NCI-H1092 (cell line): ENCODE measurements at places on chromosomes 2 and 18.
A peak's percentile ranks its signal among the peaks of the same experiment; 100 is the strongest.

GRCh38 chr18:9091066-9091476, 11.4 kb upstream of the NDUFV2 start:
- no peak for DNase-seq

- DNase-seq = no peak
Measured at GRCh38 chr2:230865766-230866755, 1.3 kb downstream of the ITM2C start.

GRCh38 chr2:60000686-60001085, 552.8 kb downstream of the BCL11A start:
- DNase-seq = no peak

DNA sequence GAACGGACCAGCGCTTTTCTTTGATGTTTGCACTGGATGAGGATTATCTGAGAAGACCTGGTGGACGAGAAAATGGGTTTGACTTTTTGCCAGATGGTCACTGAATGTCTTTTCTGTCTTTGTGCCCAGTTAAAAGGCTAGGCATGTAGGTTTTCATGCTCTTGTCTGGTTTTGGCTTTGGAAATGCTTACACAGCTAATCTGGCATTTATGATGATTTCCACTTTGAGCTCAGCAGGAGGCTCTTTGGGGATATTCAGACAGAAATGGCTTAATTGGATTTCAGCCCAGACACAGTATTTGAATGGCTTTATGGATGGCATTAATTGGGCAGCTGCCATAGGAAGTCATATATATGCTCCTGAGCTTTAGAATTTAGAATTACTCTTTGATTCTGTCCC, 59.6 kb downstream of the NCK2 start:
- peak; percentile 95 for DNase-seq

- no peak for DNase-seq
Measured at GRCh38 chr2:191304939-191305875, 60.0 kb downstream of the MYO1B start.

GRCh38 chr2:48424866-48425265, 105.1 kb upstream of the STON1 start:
- no peak for DNase-seq

- no peak for DNase-seq
Measured at GRCh38 chr2:164839914-164840457, 1.6 kb downstream of the COBLL1 start.

- no peak for DNase-seq
Measured at GRCh38 chr2:64414736-64415435, 39.1 kb upstream of the LGALSL start.

DNA sequence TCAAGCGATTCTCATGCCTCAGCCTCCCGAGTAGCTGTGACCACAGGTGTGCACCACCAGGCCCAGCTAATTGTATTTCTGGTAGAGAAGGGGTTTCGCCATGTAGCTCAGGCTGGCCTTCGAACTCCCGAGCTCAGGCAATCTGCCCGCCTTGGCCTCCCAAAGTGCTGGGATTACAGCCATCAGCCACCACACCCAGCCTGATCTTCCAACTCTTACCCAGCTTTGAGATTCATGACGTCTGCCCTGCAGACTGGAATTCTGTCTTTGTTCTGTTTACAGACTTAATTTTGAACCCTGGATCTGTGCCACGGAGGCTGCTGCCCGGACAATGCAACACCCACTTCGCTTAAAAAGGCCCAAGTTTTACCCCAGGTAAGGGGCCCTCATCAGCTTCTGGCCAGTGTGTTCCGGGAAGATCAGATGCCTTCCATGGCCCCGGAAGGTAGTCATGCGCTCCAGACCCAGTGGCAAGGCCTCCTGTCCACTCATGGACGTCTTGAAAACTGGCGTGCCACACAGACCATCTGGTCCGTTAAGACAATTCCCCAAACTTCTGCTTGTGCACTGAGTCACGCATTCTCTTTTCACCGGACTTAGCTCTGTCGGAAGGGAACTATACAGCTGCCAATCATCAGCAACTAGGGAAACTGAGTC, 5.5 kb downstream of the PXDN start:
- no peak for DNase-seq

DNA sequence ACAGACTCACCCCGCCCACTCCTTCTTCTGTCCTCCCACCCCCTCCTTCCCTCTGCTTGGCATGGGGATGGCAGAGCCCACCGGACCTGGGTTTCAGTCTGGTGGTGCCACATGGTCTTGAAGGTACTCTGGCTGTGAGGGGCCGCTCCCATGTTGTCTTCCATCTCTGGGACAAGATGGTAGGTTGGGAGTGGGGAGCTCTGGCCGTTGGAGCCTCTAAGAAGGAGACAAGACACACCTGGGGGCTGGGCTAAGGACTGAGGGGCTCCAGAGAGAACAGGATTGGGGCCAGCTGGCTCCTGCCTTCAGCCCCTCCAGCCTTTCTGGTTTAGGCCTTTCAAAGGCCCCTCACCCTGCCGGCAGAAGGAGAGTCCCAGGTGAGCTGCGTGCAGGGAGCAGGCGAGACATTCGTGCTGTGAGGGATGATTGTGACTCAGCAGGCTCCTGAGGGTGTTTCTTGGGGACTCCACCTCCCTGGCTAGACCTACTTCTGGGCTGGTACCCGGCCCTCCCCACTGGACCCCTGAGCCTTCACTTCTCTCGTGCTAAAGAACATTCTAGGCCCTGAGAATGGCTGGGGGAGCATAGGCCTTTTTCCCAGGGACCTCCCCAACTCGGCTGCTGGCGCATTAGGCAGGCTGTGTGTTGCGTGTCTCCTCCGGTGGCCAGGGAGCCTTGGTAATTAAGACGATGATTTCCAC, 128.2 kb upstream of the HAAO start:
- no peak for DNase-seq

- no peak for DNase-seq
Measured at GRCh38 chr2:177628831-177629230, 236.3 kb downstream of the AGPS start.

GRCh38 chr2:33573657-33574056, 25.4 kb downstream of the FAM98A start:
- no peak for DNase-seq

GRCh38 chr2:213281156-213281555, 3.1 kb upstream of the SPAG16 start:
- no peak for DNase-seq

GRCh38 chr2:187011206-187011832, 162.3 kb upstream of the ZSWIM2 start:
- no peak for DNase-seq

DNA sequence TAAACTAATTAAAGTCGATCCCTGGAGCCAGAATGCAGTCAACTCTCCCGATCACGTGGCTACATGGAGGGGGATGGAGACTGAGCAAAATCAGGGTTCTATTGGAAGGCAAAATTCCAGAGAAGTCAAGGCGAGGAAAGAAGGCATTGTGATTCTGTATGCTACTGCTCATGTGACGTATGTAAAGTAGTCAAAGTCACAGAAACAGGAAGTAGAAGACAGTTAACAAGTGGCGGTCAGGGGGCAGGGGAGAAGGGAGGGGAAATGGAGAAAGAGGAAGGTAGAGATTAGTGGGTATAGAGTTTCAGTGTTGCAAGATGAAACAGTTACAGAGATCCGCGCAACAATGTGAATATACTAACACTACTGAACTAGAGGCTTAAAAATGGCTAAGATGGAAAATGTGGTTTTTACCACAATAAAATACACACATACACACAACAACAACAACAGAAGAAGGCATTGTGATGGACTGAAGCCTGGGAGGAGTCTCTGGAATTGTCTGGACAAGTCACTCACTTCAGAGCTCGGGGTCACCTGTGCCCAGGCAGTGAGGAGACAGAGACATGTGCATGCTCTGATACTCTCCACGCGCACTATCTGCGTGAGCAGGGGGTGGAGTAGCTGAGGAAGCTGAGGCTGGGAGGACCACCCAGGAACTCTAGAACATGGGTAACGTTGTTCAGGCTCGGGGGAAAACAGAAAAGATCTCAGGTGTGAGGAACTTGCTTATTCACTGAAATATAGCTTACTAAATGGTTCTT, 89.9 kb upstream of the CDCA7 start:
- no peak for DNase-seq

- DNase-seq = no peak
Measured at GRCh38 chr2:204933735-204934374, 388.6 kb downstream of the PARD3B start.

DNA sequence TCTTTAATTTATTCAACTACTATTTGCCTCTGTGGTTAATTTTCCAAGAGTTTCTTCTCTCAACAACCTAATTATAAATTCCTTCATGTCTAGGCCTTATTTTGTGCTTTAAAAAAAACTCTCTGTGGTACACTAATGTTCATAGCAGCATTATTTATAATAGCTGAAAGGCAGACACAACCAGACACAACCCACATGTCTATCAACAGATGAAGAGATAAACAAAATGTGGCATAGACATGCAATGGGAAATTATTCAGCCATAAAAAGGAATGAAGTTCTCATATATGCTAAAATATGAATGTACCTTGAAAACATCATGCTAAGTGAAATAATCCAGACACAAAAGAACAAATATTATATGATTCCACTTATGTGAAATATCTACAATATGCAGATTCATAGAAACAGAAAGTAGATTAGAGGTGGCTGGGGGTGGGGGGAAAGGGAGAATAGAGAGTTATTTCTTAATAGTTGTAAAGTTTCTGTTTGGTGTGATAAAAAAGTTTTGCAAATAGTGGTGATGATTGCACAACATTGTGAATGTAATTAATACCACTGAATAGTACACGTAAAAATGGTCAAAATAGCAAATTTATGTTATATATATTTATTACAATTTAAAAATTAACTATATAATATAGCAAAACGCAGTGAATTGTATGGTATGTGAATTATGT, 28.1 kb upstream of the RASGRP3 start:
- no peak for DNase-seq

GRCh38 chr18:44937960-44938719, 257.5 kb downstream of the SETBP1 start:
- peak; percentile 87 for DNase-seq

DNA sequence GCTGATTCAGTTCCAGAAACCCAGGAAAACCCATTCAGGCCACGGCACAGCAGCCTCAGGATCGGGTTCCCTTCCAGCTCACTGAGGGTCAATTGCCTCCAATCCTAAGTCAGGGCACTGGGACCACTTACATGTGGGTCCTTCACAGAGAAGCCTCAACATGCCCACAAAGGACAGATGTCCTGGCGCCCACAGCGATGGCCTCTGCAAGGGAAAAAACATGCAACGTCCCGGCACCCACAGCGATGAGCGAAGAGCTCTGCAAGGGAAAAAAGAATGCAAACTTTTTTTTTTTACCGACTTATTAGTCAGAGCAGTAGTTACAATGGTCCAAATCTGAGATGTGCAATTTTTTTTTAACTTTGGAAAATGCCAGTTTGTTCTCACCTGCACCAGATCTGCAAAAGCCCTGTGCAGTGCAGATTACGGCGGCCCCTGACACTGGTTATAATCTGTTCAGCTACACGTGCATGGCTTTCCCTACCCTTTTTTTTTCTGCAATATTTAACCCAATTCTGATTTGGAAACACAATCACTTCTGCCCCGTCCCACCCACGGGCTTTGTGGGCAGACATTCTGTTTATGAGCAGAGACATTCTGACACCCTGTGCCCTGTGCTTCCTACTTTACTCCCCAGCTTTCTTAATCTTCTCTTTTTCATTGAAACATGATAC, 159.3 kb upstream of the SALL3 start:
- DNase-seq = no peak

DNA sequence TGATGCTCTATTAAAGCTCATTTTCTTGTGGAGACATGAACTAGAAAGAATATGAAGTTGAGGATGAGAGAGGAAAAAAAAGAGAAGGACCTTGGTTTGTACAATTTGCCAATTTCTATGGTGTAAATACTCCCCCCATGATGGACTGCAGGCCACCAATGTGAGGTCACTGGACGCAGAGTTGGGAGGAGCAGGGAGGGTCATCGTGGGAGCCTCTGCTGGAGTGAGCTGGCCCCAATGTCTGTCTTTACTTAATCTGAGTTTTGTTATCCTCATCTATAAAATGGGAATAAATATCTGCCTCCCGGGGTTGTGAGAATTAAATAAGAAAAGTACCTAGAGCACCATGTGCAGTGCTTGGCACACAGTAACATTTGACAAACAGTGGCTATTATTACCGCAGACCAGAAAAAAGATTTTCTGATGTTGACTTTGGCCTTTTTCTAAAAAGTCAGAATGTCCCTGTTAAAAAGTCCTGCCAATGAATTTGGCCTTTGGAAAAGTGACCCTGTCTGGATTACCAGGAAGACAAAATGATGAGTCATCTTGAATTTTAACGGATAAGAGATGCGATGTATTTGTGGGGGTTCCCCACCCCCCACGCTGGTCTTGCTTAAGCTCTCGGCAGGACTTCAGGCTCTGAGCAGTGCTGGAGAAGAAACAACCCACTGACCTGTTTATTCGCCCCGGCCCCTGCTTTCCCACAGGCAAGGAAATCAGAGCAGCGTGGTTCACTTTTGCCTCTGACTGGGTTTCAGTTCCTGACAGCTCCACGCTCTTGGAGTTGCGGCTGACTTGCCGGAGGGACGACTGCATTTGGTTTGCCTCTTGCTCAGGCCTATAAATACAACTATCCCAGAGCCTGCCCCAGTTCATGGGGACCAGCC, 50.3 kb upstream of the FOSL2 start:
- DNase-seq = no peak

DNA sequence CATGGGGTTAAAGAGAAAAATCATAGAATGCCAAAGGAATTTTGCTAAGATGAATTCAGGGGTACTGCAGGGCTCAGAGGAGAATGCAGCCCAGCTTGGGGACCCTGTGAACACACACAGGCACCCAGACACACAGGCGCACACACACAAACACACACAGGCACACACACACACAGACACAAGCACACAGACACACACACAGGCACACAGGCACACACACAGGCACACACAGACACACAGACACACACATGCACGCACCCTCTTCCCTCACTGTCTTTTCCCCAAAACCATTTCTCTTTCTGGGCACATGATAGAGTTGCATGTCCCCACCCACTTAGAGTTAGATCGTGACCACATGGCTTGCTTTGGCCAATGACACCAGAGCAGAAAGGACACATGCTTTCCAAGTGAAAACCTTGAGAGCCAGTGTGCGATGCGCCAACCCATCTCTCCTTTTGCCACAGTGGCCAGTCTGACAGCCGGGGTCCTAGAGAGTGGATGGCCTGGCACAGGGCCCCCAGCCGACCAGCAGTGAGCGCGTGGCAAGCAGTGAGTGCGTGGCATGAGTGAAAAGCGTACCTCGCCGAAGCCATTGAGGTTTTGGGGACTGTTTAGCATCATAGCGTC, 163.3 kb downstream of the KLHL29 start:
- DNase-seq = no peak

- no peak for DNase-seq
Measured at GRCh38 chr2:98569197-98569793, 39.0 kb downstream of the COA5 start.

DNA sequence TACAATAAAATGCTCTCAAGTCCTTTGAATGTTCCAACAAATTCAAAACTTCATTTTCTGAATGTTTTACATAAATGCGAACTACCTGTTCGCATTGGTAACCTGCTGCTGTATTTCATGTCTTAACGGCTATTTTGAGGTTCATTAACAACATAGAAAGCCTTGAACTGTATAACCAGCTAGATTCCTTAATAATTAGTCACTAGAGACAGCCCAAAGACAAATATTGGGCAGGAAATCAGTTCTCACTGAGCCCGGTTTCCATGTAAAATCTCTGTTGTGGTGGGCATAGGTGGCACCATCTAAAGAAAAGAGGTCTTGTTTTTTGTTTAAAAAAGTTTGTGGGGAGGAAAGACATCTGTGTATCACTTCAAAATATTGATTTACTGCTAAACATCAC, 29.2 kb downstream of the PDIA6 start:
- no peak for DNase-seq

- no peak for DNase-seq
Measured at GRCh38 chr2:193527146-193527545, 1332.4 kb upstream of the TMEFF2 start.

- no peak for DNase-seq
Measured at GRCh38 chr2:173763641-173764040, 201.5 kb downstream of the SP3 start.

- no peak for DNase-seq
Measured at GRCh38 chr2:121873864-121874263, 118.4 kb downstream of the TSN start.
